ENCODE measurements at places on chromosomes 5 and 9.

DNA sequence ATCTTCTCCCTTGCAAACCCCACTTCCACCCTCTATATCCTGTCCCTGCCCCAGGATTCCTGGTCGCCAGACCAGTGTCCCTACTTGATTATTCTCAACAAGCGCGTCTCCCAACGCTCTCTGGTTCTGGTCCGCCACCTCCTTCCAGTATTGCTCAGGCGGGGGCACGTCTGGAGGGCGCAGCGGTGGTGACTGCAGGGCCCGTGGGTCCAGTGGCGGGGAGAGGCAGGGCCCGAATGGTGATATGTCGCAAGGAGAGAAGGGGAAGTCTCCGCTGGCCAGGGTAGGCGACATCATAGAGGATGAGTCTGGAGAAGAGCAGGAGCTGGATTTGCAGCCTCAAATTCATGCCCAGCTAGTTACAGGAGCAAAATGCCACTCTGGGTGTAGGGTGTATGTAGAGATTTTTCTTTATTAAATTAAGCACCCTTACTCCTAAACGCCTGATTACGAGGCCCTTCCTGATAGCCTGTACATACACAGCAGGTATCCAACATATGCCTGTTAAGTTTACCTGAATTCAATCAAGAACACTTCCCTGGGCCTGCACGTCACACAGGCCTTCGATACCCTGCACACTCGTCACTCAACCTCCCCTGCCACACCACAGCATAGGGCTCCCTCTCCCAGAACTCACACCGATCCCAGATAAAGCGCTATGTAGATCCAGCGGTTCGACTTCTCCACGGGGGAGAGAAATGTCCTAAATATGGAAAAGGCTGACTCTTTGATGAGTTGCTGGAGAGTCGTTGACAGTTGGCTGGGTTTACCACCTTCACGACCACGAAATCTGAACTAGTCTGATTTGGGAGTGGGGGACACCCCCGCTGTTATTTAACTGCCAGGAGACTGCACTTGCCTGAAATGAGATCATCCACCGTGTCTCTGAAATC, 4.8 kb downstream of the MCIDAS start:
- peak; percentile 37 for DNase-seq

GRCh38 chr5:158611581-158611980, 488.1 kb downstream of the EBF1 start:
- DNase-seq, result no peak

GRCh38 chr5:119943148-119943547, 313.8 kb downstream of the FAM170A start:
- no peak for DNase-seq

DNA sequence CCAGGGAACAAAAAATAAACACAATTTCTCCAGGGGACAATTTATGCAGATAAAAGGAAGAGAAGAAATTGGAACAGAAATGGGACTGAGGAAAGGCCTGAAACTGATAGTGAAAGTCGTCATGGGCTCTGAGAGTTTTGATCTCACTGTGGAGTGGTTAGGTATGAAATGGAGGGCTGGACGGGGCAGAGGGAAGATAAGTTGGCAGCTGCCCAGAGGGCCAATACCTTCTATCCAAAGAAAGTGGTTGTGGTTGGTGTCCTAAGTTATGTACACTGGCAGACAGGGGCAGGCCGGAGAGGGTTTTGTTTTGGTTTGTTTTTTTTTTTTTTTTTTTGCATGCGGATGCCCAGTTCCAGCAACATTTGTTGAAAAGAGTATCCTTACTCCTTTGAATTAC, 46.1 kb downstream of the ZNF618 start:
- DNase-seq, result no peak

DNA sequence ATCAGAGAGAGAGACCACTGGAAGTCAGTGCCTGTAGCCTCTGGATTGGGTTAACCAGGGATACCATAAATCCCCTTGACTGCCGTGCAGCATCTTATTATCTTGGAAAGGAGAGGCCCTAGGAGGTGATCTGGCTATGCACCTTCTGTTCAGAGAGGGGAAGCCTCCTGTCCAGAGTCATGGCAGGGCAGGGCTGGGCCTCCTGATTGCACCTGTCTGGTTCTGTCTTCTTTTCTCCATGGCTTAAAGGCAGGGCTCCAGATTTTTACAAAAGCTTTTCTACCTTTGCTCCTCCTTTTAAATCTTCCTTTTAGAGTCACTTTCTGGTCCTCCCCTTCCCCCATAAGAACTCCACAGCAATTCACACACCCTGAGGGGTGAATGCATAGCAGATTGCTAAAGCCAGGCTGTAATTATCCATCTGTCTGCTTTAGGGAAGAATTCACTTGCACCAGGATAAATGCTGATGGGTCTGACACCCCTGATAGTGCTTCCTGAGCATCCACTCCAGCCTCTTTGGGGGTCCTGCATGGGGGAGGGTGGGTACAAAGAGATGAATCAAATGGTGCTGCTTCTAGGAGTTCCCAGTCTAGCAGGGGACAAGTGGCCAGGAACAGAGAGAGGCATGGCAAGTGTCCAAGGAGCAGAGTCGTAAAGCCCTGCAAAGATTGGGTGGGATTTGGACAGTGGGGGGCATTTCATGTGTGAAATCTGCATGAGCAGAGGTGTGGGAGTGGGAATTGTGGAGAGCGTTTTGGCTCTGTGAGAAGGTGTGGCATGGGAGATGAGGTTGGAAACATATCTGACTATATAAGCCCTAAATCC, 141.3 kb upstream of the ALDH1B1 start:
- no peak for DNase-seq

DNA sequence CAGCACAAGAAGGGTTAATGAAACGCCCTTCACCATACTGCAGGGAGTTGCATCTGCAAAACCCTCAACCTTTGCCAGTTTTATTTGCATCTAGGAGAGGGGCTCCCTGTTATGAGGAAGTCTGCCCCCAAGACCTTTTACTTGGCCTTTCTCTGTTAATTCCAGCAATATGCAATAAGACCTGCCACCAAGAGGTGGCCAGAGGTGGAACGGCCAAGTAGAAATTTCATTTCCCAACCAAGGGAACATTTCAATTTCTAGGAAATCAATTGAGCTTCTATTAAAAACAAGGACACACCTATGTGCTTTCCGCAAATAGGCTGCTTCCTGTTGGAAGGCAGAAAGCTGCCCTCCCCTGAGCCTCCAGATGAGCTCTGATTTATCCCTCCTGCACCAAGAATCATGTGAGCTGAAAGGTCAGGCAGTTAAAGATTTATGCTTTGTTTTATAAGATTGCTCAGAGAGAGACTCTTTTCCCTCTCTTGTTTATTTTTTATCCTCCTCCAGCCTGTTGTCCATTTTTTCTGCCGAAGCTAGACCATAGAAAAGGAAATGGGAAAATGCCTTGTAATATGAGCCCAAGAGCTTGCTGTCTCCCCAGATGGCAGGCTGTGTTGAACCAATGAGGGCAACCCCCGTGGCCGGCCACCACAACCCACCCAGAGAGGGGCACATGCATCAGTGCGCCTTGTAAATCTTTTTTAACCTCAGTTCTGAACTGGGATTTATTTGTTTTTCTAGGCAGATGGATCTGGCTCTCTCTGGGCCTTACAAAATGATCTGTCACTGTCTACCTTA, 572.8 kb downstream of the TLE1 start:
- peak; percentile 50 for DNase-seq

DNA sequence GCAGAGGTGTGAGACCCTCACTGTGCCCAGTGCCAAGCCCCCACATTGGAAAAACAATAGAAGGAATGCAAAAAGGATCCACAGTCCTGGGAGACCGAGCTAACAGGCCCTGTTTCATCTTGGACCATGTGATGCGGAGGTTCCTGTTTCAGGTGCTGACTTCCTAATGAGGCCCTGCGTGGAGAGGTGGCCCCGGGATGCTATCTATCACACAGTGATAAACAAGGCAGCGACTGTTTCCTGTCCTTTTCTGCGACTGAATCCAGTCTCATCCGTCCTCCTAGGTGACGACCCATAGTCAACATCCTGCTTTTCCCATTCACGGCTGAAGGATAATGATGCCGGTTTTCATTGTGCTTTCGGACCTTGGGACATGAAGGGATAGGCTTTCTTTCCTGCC, 56.4 kb upstream of the BOD1 start:
- no peak for DNase-seq

- no peak for DNase-seq
These were observed 41.5 kb upstream of the ANKH start for GRCh38 chr5:14913096-14913495.
